Right ventricle myocardium inferior (tissue), 1 donor: ENCODE measurements at places on chromosomes 13 and 19.
A peak's percentile ranks its signal among the peaks of the same experiment; 100 is the strongest.

DNA sequence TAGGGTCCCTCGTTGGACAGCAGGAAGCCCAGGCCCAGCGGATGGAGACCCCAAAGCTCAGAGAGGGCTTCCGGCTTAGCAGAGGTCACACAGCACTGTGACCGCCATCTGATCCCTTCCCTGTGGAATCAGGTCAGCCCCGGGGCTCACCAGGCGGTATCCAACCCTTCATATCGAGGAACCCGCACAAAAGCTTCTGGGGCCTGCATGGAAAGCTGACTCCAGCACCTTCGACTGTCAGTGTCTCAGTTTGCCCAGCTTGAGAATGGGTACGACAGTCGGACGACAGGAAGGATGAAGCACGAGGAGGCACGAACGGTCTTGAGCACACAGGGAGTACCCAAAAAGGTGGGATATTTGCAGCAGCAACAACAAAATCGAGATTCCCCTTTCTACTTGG lies 2.6 kb downstream of the TLE5 start:
- peak; percentile 17 for DNase-seq

GRCh38 chr19:13181747-13182388 lies 31.7 kb downstream of the IER2 start:
- peak; percentile 84 for DNase-seq

DNA sequence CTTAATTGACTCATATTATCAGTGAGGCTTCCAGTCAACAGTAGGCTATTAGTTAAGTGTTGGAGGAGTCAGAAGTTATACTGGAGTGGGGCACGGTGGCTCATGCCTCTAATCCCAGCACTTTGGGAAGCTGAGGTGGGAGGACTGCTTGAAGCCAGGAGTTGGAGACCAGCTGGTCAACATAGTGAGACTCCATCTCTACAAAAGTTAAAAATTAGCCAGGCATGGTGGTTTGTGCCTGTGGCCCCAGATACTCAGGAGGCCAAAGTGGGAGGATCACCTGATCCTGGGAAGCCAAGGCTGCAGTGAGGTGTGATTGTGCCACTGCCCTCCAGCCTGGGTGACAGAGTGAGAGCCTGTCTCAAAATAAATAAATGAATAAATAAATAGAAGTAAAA lies 53.2 kb downstream of the COMP start:
- DNase-seq = no peak

GRCh38 chr19:28554321-28555091 lies 658.4 kb downstream of the UQCRFS1 start:
- DNase-seq = no peak

- no peak for DNase-seq
Measured at GRCh38 chr19:50167314-50167721, 4.2 kb upstream of the IZUMO2 start.

DNA sequence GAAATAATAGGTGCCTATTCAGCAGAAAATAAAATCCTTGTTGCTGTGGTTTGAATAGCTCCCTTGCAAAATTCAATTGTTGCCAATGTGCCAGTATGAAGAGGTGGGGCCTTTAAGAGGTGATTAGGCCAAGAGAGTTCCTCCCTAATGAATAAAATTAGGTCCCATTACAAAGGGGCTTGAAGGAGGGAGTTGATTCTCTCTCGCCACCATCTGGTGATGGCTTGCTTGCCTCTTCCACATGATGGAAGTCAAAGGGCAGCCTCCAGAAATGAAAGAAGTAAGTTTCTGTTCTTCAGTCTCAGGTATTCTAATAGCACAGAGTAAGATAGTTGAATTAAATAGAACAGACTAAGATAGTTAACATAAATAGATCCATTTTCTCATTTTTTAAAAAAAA lies 3.0 kb upstream of the EEF1AKMT1 start:
- DNase-seq = no peak

DNA sequence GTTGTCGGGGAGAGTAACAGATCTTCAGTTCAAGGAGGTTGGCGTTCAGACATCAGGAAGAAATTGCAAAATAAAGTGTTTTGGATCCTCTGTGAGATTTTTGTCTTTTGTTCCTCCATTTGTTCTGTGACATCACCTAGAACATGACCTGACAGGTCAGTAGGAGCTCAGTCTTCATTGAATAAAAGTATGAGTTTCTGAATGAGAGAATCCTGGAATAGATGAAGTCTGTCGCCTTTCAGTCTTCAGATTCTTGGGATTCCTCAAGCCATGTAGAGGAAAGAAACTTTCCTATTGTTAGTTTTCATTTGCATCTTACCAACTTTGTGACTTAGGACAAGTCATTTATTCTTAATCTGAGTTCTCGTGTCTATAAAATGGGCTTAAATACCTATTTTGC lies 14.4 kb downstream of the ARHGAP35 start:
- DNase-seq = no peak

GRCh38 chr19:32041681-32042292 lies 303.6 kb upstream of the ZNF507 start:
- DNase-seq = no peak

DNA sequence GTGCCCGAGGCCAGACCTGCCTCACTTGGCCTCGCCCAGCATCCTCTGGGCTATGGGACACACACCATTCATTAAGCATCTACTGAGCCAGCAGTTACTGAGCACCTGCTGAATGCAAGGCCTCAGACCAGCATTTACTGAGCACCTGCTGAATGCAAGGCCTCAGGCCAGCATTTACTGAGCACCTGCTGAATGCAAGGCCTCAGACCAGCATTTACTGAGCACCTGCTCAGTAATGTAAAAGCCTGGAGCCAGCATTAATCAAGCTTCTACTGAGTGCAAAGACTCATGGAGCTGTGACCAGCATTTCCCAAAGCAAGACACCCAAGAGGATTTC lies 3.7 kb downstream of the ATP8B3 start:
- no peak for DNase-seq

DNA sequence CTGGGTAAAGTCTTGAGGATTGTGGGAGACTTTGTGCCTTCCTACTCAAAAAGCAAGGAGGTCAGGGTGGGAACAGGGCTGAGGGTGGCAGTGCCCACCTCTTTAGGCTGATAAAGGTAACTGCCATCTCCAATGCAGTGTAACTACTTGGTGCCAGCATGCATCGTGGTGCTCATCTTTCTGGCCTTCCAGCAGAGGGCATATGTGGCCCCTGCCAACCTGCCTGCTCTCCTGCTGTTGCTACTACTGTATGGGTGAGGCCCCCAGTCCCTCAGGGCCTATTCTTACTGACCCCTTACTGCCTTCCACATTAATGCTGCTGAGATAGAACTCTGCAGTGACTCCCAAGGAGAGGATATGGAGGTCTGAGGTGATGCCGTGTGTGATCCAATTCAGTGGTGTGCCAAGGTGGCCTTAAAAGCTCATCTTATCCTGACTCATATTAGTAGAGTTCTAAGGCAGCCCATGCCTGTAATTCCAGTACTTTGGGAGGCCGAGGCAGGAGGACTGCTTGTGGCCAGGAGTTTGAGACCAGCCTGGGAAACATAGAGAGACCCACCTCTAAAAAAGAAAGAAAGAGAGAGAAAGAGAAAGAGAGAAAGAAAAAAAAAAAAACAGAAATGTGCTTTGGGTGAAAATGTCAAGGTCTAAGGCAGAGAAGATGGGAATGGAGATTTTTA lies 9.7 kb upstream of the ARHGAP45 start:
- no peak for DNase-seq

GRCh38 chr19:29761575-29762232 lies 46.6 kb upstream of the C19orf12 start:
- DNase-seq = peak; percentile 56

DNA sequence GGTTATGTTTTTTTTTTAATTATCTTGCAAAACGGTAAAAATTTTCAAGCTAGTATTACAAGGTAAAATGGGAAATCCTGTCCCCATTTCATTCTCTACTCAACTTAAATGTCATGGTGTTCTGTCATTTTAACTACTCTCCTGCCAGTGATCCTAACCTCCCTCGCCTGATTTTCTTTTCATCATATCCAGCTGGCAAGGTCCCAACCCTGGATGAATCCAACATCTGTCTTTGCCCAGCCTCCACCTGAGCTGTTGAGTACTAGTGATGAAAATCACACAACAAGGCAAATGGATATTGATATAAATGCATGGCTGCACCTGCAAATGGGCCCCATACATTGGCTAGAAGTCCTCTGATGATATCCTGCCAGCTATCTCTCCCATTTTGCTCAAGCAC lies 6.9 kb upstream of the CDK8 start:
- no peak for DNase-seq

- no peak for DNase-seq
Measured at GRCh38 chr19:29488316-29488715, 37.5 kb upstream of the VSTM2B start.

GRCh38 chr13:47646298-47646697 lies 354.8 kb downstream of the SUCLA2 start:
- no peak for DNase-seq

GRCh38 chr13:58324161-58324560 lies 692.6 kb downstream of the PCDH17 start:
- DNase-seq = no peak

GRCh38 chr13:20177049-20177831 lies 15.5 kb downstream of the GJB2 start:
- no peak for DNase-seq

GRCh38 chr19:56995303-56995702 lies 124.5 kb upstream of the USP29 start:
- no peak for DNase-seq

DNA sequence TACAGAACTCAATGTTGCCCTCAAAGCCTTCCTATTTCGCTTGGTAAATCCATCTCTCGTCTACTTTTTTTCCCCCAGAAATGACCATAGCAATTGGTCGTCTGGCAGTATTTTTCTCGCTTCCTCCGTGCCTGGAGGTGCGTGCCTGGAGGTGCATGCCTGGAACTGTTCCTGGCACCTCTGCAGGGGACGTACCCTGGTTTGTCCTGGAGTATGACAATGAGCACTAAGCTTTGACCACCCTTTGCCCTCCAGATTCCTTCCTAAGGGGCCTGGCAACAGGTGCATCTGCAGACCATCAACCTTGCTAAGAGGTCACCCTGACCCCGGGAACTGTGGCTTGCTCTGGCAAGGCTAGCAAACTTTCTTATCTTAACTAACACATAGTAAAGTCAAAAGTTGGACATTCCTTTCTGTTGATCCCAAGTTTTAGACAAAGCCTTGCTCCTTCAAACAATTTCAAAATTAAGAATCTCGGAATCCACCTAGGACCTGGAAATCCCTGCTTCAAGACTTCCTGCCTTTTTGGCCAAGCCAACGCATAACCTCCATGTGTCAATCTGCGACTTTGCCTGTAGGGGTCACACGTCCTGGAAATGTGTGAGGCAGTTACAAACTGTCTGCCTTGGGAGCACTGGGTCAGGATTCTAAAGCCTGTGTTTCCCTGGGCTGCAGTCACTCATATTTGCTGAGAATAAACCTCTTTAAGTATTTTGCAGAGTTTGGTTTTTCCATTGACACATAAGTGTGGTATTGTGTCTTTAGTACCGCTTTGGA lies 28.8 kb upstream of the TUBGCP3 start:
- no peak for DNase-seq

GRCh38 chr19:15129856-15130585 lies 22.8 kb downstream of the SYDE1 start:
- DNase-seq = no peak

DNA sequence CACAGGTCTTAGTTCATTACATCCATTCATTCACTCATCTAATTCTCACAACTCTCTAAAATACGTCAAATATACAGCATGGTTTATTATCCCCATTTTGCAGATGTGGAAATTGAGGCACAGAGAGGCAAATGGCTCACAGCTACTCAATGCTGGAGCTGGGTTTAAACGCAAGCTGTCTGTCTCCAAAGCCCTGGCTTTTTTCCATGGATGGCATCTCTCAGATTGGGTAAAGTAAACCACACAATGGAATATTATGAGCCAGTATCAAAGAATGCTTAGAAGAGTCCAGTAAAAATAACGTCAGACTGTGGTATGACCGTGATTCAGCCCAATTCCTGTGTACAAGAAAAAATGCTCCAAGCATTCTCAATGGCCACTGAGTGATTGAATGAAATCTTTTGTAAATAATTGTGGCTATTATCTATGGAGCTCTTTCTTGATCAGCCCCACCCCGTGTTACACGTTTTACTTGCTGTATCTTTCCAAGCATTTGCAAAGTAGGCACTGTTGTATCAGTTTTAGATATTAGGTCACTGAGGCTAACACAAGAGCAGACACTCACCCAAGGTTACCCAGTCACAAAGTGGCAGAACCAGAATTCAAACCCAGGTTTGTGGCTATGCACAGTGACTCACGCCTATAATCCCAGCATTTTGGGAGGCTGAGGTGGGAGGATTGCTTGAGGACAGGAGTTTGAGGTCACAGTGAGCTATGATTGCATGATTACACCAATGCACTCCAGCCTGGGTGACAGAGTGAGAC lies 5.5 kb upstream of the ACP7 start:
- no peak for DNase-seq

DNA sequence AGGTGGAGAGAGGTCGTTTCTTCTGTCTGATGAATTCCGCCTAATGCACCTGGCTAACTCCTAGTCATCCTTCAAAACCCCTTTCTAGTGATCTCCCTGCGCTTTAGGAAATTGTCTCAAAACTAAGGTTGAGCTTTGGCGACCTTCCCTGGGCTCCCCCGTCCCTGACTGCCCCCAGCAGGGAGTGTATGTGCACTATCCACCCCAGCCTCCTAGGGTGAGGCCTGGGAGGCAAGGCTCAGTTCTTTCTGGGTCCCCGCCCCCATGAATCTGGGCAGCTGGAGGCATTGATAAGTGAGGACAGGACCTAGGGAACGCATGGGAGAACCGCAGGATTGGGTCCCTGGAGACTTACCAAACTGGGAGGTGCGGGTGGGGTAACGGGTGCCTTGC lies 378 bp downstream of the TLE6 start:
- DNase-seq = no peak

- no peak for DNase-seq
Measured at GRCh38 chr19:32813862-32814425, 55.6 kb downstream of the SLC7A9 start.

- peak; percentile 87 for DNase-seq
Measured at GRCh38 chr19:4380254-4380727, 20.1 kb downstream of the SH3GL1 start.

GRCh38 chr13:110797230-110797877 lies 83.9 kb downstream of the ING1 start:
- no peak for DNase-seq

DNA sequence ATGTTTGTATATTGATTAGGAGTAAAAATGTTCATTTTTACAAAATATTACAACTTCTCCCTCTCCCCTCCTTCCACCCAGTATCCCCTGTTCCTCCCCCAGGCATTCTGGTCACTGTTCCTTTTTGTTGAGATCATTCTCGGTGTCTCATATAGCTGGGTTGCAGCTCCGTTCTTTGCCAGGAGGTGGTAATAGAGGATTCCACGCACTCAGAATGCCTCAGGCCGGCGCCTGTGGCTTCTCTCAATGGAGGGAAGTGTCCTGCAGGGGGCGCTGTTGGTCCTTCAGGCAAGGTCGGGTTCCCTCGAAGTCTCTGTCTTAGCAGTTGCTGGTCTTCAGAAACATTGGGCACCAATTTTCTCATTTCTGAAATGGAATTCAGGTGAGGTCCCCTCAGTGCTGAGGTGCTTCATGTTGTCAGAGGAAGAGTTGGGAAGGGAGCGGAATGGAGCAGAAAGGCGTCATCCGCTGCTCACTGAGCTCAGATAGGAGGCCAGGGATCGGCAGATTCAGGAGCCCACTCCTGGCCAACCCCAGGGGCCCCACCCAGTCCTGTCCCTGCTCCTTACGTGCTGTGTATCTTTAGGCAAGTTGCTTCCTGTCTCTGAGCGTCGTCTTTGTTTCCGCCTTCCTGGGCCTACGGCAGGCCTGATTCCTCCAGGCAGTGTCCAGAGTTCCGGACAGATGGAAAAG lies 10.3 kb upstream of the GARIN5A start:
- peak; percentile 55 for DNase-seq
